Psoas muscle (tissue), 8 donors: ENCODE measurements at places on chromosomes 2 and 18. TPM values are rescaled to one million over a fixed set of nuclear protein-coding genes. Genes with fewer than 3 reads are reported as not detected.
A peak's percentile ranks its signal among the peaks of the same experiment; 100 is the strongest.

DNA sequence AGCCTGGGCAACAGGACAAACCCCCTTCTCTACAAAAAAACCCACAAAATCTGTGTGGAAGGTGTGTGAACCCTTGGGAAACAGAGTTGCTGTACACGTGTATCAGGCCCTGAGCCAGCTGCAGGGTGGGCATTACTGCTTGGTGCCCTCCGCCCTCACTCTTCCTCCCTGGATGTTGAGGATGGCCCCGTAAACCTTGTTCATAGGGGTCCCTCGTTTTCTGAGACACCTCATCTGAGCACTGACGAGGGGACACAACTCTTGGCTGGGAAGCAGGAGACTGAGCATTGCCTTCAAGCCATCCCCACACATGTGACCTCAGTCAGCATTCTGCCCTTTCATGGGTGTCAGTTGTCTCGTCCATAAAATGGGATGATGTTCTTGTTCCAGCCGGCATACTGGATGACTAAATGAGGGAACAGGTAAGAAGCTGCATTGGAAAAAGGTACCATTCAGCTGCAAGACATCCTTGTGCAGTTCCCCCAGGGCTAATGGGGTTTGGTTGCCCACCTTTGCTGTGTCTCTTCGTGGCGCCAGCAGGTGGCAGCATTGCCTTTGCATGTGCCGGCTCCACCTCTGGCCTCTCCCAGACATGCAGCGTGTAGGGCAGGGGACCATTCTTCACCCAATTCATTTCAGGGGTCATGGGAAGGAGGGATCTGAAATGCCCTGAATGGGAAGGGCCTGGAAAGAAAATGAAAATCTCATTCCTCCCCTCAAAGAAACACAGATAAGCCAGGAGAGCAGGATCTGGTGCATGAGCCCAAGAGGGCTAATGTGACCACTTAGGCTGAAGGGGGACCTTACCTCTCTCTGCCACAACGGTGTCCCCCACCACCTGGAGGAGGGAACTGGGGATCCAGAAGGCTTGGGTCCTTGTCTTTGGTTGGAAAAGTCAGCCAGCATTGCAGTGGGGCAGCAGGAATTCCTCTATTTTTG, 36.4 kb upstream of the HAAO start:
- DNase-seq, result peak; percentile 77

DNA sequence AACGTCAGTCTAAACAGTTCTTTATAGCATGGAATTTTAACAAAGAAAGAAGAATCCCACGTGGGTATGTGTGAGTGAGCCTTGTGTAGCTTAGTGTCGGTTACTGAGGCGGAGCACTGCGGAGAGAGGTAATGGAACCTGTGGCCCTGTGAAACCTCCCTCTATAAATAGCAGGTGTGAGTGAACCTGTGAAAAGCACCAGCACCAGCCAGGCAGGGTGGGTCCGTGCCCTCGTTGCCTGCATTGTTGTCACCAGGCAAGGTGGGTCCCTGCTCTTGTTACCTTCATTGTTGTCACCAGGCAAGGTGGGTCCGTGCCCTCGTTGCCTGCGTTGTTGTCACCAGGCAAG, 4.7 kb downstream of the CTDP1 start:
- no peak for DNase-seq

DNA sequence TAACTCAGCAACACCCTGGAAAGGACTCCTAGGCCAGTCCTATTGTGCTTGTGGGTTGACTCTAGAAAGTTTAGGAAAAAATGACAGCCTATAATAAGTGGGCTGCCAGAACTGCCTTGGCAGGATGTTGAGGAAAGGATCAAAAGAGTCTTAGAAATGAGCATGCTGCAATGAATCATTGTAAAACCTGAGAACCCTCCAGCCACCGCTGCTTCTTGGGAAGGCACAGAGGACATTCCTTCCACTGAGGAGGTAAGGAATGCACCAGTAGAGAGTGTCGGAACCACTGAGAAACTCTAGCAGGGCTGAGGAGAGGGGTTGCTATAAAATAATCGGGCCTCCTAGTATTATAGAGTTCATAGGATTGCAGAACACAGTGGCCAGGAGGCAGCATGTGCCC, 146.7 kb upstream of the SMIM21 start:
- DNase-seq, result no peak

GRCh38 chr2:219907011-219907365, 279.6 kb downstream of the SLC4A3 start:
- DNase-seq, result no peak

DNA sequence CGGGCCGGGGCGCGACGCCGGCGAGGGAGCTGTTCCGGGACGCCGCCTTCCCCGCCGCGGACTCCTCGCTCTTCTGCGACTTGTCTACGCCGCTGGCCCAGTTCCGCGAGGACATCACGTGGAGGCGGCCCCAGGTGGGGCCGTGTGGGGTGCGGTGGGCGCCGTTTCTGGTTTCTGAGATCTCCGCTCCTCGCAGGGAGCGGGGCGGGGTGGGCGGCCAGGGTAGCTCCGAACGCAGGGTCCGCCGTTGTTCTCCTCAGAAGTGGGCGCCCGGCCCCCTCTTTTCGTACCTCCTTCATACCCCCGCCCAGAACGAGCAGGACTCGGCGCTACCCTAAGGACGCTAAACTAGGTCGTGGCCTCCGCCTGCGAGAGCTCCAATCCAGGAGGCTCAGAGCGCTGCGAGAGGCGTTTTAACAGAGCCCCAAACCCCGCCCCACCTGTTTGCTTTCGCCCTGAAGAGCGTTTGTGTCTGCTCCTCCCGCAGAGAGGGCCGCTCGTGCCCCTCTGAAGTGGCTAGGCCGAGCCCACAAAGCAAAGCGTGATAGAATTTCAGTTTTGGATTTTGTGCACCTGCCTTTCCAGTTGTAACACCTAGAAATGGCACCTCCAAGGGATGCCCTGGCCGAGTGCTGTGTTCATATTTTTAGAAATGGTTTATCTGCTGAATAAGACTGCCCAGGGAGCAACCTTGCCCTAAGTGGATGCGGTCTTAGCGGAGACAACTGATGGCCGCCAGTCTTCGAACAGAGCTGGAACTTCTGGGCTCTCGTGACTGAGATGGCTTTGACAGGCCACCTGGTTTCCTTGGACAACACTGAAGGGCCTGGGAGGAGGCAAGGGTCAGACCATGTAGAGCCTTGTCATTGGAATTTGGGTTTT, 626 bp downstream of the CAPN10 start:
- DNase-seq, result no peak

- DNase-seq, result no peak
Measured at GRCh38 chr2:43792653-43793052, 18.8 kb downstream of the DYNC2LI1 start.

DNA sequence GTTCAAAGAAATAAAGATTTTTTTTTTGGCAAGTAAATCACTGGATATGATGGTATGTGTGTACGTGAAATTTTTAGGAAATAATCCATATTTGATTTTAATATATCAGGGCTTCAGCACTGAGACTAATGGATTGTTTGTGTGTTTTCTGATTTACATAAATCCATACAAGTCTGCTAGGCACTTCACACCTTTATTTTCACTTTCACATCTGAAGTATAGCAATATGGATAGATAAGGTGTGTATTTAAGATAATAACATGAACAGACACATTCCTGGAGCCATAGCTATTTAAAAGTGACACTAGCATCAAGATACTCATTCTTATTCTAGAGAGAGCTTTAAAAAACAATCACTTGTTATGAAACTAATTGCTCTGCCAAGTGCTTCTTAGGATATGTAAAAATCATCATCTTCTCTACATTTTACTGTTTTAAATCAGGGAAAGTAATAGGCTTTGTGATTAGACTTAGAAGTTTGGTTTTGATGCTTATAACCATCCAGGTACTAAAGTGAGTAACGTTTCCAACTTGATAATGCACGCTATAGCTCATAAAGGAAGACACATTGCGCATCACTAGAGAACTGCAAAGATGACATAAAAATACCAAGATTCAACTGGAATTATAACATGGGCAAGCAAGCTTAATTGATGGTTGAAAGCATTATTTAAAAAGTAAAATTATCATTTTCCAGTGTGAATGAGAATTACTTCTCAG, 208.9 kb downstream of the ZEB2 start:
- no peak for DNase-seq

GRCh38 chr2:173590276-173590861, 235.7 kb downstream of the CDCA7 start:
- peak; percentile 75 for DNase-seq

DNA sequence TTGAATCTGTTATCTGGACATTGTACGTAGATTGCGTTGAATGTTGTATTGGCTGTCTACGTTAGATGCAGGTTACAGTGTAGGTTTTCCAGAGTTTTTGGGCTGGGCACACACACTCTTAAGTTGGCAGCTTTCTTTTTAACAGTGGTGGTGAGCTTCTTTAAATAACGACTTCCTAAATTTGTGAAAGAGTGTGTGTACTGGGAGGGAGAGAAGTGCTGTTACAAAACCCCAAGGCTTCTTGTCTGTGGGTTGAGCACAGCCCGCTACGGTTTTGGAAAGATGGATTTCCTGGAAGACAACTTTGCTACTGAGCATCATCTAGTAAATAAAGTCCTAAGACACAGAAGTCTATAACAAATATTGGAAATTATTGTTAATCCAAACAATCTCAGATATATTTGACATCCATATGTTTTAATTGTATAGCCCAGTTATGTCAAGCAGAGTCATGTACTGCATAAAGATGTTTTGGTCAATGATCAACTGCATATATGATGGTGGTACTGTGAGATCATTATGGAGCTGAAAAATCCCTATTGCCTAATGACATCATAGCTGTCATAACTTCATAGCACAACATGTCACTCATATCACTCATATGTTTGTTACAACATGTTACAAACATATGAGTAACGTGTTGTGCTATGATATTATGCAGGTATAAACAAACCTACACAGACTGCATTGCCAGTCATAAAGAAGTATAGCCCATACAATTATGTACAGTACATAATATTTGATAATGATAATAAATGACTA, 7.9 kb upstream of the THUMPD2 start:
- no peak for DNase-seq

The SLC9A2 gene
- total RNA-seq, result 7.1 TPM

The SLC19A3 gene
- 0.69 TPM for total RNA-seq
